ENCODE measurements at places on chromosomes 7 and 10.

DNA sequence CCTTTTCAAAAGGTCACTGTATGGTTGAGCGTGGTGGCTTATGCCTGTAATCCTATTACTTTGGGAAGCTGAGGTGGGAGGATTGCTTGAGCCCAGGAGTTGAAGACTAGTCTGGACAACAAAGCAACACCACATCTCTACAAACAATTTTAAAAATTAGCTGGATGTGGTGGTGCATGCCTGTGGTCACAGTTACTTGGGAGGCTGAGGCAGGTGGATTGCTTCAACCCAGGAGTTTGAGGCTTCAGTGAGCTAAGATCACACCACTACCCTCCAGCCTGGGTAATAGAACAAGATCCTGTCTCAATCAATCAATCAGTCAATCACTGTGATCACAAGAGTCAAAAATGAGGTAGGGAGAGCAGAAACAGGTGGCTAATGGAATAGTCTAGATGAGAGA, 97.0 kb downstream of the SUGCT start:
- DNase-seq: no peak

GRCh38 chr10:28468707-28469483, 64.0 kb upstream of the WAC start:
- no peak for DNase-seq

DNA sequence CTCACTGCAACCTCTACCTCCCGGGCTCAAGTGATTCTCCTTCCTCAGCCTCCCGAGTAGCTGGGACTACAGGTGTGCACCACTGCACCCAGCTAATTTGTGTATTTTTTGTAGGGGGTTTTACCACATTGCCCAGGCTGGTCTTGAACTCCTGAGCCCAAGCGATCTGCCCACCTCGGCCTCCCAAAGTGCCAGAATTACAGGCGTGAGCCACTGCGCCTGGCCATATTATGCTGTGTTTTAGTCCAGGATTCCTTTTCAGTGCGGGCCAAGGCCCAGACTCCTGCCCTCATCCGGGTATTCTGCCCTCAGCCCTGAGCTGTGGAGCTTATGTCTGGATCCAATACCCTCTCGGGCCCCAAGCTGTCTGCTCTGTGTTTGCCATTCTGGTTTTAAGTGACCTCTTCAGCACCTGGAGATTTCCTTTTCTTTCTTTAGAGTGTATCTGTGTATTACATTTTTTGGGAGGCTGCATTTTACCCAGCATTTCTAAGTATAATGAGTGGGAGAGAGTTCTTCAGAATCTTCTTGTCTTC, 114.9 kb downstream of the BUB3 start:
- peak; percentile 16 for DNase-seq

DNA sequence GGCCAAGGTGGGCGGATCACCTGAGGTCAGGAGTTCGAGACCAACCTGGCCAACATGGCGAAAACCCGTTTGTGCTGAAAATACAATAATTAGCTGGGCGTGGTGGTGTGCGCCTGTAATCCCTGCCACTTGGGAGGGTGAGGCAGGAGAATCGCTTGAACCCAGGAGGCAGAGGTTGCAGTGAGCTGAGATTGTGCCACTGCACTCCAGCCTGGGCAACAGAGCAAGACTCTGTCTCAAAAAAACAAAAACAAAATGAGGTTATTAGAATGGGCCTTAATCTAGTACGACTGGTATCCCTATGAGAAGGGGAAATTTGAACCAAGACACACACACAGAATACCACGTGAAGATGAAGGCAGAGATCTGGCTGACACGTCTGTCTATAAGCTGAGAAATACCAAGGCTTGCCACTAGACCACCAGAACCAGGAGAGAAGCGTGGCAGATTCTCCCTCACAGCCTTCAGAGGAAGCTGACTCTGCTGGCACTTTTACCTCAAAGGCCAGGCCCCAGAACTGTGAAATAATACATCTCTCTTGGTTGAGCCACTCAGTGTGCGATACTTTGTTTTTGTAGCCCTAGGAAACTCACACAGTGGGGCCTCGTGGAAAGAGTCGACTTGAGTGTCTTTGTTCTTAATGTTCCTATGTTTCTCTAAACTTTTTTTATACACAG, 59.6 kb downstream of the TMEM209 start:
- no peak for DNase-seq

DNA sequence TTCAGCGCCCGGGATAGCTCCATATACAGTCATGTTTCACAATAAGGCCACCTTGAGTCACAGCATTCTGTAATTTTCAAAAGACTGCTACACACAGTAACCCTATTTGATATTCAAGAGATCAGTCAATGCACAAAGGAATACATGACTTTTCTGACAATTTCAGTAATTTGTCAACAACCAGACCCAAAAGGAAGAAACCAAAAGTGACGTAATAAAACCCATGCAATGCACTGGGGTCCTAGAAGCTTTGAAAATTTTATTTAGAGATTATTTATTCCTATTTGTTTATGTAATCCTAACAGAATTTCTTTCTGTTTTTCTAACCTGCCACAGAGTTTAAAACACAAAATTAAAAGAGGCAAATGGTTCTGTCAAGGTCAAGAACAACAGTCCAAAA, 421.2 kb downstream of the DPP6 start:
- DNase-seq: no peak

DNA sequence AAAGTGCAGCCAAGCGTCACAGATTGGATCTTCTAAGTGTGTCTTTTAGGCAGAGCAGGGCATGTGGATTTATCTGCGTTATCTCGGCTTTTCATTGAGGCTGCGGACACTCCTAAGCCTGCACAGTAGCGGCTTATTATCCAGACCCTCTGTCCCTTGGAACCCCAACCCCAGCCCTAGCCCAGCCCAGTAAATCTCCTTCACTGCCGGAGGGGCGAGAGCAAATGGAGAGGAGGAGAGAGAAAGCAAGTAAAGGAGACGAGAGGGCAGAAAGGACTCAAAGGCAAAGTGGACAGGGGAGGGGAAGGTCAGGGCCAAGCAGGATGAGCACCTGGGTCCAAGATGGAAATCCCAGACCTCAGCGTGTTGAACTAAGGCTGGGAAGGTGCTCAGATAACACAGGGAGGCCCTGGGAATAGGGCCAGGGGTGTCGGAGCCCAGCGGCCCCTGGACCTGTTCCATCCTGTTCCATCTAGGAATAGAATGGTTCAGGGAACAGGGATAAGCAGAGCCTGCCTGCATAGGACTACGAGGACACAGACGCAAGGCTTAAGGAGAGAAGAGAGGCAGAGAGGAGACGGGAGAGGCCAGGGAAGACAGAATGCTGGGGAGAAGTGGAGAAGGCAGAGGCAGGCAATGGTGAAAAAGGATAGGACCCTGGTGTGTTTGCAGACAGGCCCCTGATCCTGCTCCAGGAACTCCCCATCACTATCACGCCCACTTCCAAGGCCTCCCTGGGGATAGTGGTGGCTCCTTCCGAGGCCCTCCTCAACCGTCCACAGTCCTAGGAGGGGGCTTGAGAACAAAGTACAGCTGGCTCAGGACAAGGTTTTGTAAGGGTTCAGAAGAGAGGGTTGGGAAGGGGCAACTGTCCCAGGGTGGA, 99.6 kb downstream of the CHST15 start:
- no peak for DNase-seq

DNA sequence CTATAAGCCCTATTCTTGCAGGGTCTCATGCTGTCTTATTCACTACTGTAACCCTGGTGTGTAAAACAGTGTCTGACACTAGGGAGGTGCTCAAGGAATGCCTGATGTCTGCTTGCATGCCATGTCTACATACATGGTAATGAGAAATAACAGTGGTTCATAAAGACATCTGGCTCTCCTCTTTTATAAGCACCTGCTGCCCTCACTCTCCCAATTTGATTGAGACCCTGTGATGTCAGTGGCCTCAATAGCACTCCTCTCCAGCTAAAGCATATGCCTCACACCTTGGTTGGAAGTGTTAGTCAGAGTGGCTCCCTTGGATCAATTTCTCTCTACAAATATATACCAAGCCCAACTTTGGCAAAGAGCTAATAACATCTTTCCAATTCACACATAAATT, 30.6 kb downstream of the ANK3 start:
- DNase-seq: no peak

DNA sequence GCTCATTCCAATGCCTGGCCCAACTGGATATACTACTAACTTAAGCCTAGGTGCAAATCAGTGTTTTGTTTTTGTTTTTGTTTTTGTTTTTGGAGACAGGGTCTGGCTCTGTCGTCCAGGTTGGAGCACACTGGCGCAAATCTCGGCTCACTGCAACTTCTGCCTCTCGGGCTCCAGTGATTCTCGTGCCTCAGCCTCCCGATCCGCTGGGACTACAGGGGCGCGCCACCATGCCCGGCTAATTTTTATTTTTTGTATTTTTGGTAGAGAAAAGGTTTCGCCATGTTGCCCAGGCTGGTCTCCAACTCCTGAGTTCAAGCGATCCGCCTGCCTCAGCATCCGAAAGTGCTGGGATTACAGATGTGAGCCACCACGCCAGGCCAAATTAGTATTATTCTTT, 1.6 kb downstream of the PPP3CB start:
- no peak for DNase-seq

DNA sequence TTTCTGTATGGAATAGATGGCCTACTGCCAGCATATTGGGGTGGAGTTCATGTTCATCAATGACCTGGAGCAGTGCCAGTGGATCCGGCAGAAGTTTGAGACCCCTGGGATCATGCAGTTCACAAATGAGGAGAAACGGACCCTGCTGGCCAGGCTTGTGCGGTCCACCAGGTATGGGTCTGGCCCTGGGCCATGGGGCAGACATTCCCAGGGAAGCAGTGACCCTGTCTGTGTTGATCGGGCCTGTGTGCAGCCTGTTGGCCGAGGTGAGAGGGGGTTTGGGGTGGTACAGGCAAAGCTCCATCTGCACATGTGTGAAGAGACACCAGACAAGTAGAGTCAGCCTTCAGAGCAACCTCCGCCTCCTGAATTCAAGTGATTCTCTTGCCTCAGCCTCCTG, 67.3 kb downstream of the OGDH start:
- no peak for DNase-seq

GRCh38 chr7:55593515-55594318, 21.4 kb upstream of the VOPP1 start:
- peak; percentile 45 for DNase-seq

Measured in NCI-H1105 treated with DMSO at 0.1 percent for 48 hours (cell line).